ENCODE measurements at places on chromosomes 13 and 19.
A peak's percentile ranks its signal among the peaks of the same experiment; 100 is the strongest.

DNA sequence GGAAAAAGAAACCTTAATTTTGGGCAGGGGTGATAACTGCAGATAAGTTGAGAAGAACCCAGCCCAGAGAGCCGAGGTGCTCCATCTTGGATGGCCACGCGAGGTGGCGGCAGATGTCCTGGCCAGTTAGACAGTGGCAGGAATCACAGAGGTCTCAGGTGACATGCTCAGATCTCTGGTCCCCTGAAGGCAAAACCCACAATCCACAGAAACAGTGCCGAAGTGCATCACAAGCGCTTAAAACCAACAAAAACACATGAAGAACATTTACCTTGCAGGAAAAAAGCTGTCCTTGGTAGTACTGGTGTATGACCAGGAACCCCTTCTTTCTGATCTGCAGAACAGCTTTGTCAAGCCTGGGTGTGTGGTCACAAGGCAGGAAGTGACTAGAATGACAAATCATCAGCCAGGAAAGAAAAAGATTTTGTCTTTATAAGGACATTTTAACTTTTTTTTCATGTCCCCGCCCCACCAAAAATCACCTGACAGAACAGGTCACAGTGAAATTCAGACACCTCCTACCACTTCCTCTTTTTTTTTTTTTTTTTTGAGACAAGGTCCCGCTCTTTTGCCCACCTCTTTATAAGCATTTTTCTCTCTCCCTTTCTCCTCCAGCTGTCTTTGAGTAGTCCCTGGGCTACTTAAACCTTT lies at the start of gene LCP1:
Gene LCP1, minus strand, starts transcription at position 338 of the 651 bp plus-strand sequence. CDS start 22,515 bp downstream, outside the sequence.
- DNase-seq, result no peak

- DNase-seq, result no peak
These were observed 15.7 kb downstream of the PBX4 start for GRCh38 chr19:19602713-19603324.

GRCh38 chr13:98393873-98394272 lies 183.0 kb downstream of the STK24 start:
- no peak for DNase-seq

- DNase-seq, result no peak
These were observed 417.1 kb downstream of the ITGBL1 start for GRCh38 chr13:101869553-101869952.

GRCh38 chr19:7679771-7680605 lies 645 bp upstream of the TRAPPC5 start:
- DNase-seq, result no peak

DNA sequence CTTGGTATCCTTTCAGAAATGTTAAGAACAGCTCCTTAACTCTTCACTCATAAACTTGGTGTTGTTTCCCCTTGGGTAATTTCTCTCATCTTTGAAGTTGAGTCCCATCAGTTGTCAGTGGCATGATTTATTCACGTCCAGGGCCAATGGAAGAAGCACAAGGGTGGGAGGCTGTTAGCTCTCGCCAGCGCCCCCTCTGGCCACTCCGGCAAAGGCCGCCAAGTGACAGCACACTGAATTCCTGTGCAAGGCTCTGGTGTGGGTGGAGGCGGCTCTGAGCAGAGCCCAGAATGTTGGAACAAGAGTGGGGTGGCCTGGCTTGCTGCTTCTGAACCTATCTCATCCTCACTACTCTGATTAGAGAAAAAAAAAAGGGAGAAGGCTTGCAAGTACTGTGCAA lies 13.1 kb upstream of the MEDAG start:
- DNase-seq, result no peak

DNA sequence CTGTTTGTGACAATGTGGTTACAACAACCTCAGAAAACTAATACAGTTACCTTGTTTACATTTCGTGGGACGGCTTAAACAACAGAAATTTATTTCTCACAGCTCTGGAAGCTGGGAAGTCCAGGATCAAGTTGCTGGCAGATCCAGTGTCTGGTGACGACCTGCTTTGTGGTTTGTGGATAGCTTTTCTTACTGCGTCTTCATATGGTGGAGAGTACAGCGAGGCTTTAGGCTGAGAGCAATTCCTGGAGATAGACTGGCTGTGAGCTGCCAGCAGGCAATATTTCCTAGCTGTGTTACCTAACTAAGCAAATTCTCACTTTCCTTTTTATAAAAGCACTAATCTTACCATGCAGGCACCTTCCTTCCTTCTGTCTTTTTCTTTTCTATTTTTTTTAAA lies 1203.5 kb upstream of the PRR20A start:
- no peak for DNase-seq

GRCh38 chr19:35202722-35203688 lies 25.5 kb downstream of the FAM187B start:
- no peak for DNase-seq

- DNase-seq, result no peak
These were observed 4.1 kb upstream of the NTN5 start for GRCh38 chr19:48676887-48677286.

- no peak for DNase-seq
These were observed 30.7 kb upstream of the WASF3 start for GRCh38 chr13:26526702-26527216.

DNA sequence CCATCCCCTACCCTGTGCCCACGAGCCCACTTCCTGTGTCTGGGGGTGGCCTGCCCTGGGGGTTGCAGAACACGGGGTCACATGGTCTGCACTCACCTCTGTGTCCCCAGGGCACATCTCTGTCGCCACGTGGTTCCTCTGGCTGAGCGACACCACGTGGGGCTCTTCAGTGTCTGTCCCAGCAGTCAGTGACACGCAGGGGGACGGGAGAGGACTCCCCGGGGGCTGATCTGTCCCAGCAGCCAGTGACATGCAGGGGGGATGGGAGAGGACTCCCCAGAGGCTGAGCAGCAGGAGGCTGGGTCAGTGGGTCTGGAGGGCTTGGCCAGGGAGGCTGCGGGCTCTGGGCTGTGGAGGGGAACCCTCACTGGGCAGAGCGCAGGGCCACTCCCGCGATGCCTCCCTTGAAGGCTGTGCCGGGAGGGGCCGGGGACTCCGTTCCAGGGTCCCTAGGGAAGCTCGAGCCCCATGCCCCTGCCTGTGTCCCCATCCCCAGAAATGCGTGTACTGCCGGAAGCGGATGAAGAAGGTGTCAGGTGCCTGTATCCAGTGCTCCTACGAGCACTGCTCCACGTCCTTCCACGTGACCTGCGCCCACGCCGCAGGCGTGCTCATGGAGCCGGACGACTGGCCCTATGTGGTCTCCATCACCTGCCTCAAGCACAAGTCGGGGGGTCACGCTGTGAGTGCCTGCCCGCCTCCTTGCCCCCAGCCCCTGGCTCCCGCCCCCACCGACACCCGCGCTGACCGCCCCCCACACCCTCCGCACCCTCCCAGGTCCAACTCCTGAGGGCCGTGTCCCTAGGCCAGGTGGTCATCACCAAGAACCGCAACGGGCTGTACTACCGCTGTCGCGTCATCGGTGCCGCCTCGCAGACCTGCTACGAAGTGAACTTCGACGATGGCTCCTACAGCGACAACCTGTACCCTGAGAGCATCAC lies 174.8 kb downstream of the KDM4B start:
- no peak for DNase-seq

DNA sequence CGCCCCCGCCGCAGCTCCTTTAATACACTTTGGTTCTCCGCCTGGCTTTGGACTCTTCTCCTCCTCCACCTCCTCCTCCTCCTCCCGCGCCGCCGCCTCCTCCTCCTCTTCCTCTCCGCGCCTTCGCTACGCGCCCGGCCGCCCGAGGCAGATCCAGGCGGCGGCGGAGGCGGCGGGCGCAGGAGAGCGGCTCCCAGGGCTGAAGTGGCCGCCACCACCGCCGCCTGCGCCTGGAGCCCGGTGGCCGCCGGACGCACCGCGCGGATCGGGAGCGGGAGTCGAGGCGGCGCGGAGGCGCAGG lies at the start of gene ZIC2:
Gene ZIC2, plus strand, starts transcription at position 50 of the 301 bp plus-strand sequence. CDS start 281 bp downstream, outside the sequence.
- DNase-seq, result no peak

DNA sequence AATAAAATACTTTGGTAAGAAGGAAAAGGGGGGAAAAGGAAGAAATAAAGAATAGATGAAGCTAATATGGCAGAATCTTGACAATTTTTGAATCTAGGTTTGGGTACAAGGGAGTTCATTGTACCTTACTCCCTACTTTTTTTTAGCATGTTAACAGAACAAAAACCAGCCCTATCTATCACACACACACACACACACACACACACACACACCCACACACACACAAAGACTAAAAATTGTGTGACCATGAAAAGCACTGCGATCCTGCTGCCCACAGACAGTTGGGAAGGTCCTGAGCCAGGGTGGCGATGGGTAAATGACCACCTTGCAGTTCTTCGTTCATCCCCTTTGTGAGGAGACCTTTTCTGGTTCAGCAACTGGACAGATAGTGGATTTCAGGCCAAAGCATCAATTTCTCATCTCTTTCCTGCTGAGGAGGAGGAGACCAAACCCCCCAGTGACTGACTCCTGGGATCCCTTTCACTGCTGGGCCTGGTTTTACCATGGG lies 91.8 kb downstream of the SIPA1L3 start:
- DNase-seq, result no peak

DNA sequence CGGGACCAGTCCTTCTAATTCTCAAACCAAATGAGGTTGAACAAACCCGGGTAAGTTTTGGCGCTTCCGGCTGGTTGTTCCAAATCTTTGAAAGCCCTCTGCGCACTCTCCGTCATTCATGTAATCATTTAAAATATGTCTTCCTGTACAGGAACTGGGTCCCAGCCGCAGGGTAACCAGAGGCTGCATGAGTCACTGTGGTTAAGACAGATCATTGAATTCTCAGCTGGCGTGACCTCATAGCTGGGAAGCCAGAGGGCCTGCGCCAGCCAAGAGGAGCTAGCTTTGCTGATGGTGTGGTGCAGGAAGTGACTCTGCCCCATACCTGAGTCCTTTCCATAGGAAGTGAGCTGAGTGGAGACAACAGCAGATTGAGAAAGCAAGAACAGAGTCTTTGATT lies 135.2 kb downstream of the TSHZ3 start:
- peak; percentile 48 for DNase-seq

DNA sequence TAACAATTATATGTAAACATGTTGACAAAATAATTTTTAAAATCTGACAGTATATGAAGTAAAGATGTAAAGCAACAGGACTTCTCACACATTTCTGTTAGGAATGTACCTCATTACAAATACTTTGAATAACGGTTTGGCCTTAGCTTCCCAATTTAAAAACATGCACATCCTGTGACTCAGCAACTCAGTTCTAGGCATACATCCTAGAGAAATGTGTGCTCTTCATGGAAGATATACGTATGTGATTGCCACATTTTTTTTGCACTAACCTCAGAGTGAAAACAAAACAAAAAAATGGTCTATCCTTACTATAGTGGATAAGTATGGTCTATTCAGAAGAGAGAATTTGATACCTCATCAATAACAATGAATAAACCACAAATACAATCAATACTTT lies 314.6 kb downstream of the LIG4 start:
- DNase-seq, result no peak

DNA sequence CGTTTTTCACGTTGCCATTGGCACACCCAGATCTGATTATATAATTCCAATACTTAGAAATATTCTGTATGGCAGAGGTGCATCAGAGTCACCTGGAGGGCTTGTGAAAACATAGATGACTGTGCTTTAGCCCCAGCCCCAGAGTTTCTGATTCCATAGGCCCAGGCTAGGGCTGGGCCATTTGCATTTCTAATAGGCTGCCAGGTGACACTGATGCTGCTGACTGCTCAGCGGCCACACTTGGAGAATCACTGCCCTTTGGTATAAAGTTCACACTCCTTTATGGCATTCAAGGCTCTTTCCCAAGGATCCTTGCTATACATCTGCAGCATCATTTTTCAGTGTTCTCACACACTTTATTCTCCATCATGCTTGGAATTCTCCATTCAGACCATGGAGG lies 137.1 kb downstream of the AKAP11 start:
- no peak for DNase-seq

DNA sequence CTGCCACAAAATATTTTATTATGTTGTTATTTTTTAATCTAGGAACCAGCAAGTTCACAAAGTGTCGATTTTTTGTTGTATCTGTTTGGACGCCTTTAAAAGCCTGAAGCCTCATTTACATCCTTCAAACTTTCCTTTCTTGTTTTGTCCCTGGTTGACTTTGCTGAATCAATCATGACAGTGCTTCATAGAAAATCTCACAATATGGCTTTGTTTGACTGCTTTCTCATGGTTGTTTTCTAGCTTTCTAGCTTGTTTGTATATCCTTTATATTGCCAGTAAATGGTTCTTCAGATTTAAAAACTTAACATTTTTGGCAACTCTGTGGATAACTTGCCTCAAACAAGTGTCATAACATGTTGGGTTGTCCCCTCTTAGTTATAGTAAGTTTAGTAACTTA lies 84.1 kb upstream of the ATXN8OS start:
- DNase-seq, result no peak

- no peak for DNase-seq
These were observed 420 bp downstream of the IL17D start for GRCh38 chr13:20703780-20704458.

DNA sequence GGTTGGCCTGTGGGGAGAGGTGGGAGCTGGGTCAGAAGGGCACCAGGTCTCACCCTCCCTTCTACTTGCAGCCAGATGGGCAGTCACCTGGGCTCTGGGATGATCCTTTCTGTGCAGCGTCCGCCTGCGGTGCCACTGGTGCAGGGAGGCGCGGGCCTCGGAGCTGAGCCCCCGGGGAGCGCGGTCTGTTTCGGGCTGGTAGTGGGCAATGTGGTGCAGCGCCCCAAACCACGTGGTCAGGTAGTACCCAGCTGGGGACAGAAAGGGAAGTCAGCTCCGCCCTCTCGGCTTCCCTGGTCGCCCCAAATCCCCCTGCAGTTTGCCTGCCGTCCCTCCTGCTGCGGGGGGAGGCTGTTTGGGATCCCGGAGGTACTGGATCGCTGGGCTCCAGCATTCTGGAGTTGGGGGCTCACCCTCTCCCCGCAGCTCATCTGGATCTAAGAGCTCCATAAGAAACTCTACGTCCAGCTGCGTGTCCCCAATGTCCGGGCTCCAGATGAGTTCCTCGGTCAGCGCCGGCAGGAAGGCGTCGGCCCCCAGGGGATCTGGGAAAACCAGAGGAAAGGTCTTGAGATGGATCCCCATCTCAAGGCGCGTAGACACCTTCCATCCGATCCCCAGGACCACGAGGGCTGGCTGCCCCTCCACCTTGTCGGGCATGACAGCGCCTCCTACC lies 8.8 kb downstream of the RINL start:
- DNase-seq, result no peak

DNA sequence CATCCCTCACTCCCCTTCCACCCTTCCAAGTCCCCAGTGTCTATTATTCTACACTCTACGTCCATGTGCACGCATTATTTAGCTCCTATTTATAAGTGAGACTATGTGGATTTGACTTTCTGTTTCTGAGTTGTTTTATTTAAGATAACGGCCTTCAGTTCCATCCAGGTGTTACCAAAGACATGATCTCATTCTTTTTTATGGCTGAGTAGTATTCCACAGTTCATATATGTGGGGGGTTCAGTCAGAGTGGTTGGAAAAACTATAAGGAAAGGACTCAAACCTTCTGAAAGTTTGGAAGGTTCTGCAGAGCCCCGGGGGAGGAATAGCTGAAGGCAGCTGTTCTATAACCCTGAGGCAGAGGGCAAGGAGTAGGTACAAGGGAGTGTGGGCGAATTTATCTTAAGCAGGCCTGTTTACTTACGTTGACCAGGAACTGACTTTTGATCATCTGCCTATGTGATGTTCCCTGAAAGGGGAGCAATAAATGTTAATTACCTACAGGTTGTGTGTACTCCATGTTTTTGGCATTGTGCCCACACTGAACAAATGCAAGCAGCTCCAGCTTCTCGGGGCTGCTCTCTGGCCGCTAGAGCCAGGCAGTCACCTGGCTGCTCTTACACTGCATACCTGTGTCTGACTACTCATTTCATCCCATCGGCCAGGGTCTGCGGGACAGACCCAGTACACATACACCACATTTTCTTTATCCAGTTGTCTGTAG lies 13.5 kb upstream of the ADGRE1 start:
- no peak for DNase-seq

- DNase-seq, result no peak
These were observed 137.5 kb downstream of the FREM2 start for GRCh38 chr13:38824342-38824741.

- peak; percentile 30 for DNase-seq
These were observed 7.3 kb downstream of the IFNL3 start for GRCh38 chr19:39237200-39238184.
